ENCODE measurements at places on chromosomes 2 and 18.

DNA sequence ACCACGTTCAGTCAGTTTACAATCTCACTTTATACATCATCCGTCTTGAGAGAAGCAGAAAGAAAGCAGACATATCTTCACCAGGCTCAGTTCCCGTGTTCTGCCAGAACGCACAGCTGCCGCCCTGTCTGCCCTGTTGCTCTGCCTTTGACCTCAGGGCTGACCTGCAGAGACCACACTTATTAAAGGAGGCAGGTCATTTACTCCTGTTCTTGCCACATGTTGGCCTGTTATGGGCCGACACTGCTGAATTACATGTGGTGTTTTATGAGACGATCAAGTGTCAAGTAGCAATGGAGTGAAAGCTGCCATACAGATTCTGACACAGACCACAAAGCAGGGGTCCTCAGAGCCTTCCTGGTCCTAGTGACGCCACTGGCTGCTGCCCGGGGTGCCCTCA lies 232.2 kb downstream of the TTC32 start:
- DNase-seq = no peak

DNA sequence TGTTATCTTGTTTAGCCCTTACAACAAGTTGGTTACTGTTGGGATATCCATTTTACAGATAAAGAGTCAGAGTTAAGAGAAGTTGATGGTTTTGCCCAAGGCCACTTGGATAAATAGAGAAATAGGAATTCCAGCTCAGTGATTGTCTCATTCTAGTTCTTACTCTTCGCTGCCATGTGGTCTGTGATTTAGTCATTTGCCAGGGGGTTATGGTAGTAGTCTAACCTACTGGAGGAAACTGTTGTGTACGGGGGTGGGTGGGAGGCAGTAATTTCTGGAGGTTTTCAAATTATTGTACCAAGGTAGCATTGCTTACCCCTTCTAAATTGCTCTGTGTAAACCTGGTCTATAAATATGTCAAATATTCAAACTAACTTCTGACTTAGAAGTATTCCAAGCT lies 110.4 kb downstream of the MAP2 start:
- DNase-seq = no peak

DNA sequence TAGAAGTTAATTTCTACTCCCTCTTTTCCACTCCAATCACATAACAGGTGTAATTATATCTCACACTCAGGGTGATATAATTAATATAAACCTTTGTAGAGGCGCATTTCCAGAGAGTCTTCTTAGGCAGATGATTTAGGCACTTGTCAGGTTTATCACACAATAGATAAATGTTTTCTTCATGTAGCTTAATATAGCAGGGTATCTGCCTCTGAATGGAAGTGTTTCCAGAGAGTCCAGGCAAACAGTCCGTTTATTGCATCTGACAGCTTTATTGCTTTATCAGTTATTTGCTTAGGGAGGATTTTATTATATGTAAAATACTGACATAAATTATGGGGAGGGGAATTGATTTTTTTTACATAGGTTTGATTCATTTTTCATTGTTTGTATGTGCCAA lies 766.3 kb downstream of the SLC4A3 start:
- DNase-seq = no peak

- DNase-seq = no peak
These were observed 43.6 kb downstream of the GPC1 start for GRCh38 chr2:240479111-240479501.

- no peak for DNase-seq
These were observed 81.5 kb upstream of the RMDN2 start for GRCh38 chr2:37843556-37843955.

DNA sequence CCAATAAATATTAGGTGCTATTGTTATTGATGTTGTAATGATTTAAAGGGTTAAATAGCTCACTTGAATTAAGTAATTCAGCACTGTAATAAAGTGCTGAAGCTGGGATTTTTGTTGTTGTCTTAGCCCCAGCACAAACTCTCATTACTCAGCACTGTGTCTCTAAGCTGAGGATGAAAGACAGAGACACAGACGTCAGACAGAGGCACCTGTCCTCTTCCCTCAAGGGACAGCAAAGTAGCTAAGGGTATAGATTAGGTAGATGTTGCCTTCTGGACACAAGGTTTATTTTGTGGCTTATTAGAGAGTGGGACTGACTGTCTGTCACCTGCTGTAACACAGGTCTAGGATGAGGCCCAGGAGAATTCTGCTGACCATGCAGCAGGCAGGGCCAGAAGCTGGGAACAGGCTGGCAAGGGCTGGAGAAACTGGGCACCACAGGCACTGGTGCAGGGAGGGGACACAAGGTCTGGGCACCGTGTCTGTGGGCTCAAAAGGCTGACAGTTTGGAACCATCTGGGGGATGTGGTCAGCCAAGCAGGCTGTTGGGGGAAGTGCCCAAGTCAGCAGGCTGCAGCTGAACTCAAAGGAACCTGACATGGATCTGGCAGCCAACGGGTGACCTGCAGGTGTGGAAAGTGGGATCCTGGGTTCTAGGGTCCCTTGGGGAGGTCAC lies 20.0 kb upstream of the PTPN4 start:
- DNase-seq = no peak

All from hindlimb muscle (tissue), 1 donor.